Skeletal muscle tissue (tissue), 5 donors: ENCODE measurements at places on chromosomes 7 and 10. TPM values are rescaled to one million over a fixed set of nuclear protein-coding genes. Genes with fewer than 3 reads are reported as not detected.

Gene KCNH2
- 7.3 TPM for total RNA-seq

Gene CDNF
- total RNA-seq, result 1.0 TPM

Gene IMPDH1
- 10.4 TPM for total RNA-seq

Gene GNGT1
- total RNA-seq, result not detected

Gene TEX47
- total RNA-seq, result not detected

Gene IFIT1B
- total RNA-seq, result 2.1 TPM

Gene NKX2-3
- 1.0 TPM for total RNA-seq

Gene CH25H
- under 0.01 TPM for total RNA-seq

Gene ACSL5
- 4.2 TPM for total RNA-seq

Gene TNKS2
- 41.2 TPM for total RNA-seq

Gene ZNF117
- 9.9 TPM for total RNA-seq

Gene CALCR
- total RNA-seq, result 5.2 TPM
